ENCODE measurements at places on chromosomes 3 and 15.

DNA sequence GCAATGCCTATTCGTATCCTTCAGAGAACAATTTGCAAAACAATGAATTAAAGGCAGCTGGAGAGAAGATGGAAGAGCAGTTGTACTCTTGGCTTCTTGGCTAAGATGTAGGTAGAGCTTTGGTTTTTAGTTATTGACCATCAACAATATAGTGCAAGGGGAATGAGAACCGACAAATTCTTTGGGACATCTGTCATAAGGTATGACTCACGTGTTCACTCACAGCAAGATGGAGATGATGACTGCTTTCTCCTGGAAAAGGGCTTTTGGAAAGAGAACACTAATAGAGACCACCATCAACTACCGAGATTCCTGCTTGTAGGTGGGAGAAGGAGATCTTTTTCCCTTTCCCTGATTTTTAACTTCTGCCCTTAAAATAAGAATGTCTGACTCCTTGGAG lies 234.9 kb downstream of the NTRK3 start:
- no peak for DNase-seq

GRCh38 chr3:71252466-71252865 lies 331.1 kb downstream of the FOXP1 start:
- DNase-seq: no peak

GRCh38 chr3:100602506-100603444 lies 6.6 kb upstream of the ADGRG7 start:
- peak; percentile 6 for DNase-seq

GRCh38 chr15:90042766-90043529 lies 41.8 kb downstream of the ZNF710 start:
- DNase-seq: no peak

- DNase-seq: peak; percentile 54
These were observed 55.0 kb downstream of the TMEM44 start for GRCh38 chr3:194577986-194578905.

DNA sequence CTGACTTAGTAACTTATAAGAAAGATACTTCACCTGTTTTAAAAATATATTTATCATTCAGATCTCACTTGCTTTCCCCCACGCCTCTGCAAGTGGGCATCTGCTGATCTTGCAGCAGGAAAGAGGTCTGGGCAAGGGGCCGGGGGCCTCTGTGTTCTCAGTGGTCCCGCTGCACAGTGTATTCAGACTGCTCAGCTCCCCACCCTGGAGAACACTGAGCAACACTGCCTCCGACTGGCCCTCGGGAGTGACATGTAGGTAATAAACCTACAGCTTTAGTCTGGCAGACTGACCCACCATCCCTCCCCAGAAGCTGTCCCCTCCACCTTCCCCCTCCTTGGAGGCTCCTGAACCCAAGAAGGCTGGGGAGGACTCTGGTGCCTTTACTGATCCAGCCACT lies 43.8 kb downstream of the GABRB3 start:
- DNase-seq: no peak

GRCh38 chr3:195001961-195002861 lies 268.7 kb downstream of the XXYLT1 start:
- no peak for DNase-seq

DNA sequence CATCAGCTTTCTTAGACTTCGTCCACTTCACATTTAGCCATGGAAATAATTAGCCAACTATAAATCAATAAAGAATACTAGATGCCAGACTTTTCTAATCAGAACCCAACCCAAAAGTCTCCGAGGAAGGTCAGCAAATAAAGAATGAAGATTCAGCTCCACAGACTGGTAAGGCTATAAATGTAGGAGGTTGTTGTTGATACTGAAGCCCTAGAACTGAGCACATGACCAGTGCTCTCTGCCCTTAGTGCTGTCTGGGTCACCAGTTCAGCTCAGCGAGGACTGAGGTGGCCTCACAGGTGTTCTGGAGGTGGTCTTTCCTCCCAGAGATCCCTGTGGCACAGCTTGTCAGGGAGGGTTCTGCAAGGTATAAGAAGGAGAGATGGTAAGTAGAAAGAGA lies 20.9 kb upstream of the SLC28A2 start:
- no peak for DNase-seq

DNA sequence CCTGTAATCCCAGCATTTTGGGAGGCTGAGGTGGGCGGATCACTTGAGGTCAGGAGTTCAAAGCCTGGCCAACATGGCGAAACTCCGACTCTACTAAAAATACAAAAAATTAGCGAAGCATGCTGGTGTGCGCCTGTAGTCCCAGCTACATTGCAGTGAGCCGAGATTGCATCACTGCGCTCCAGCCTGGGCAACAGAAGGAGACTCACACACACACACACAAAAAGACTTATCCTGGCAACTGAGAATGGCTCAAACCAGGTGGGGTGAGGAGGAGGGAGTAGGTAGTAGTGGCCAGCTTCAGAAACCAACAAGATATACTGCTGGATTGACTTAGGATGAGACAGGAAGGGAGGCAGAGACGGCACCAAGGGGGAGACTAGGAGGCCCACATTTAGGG lies 53.4 kb upstream of the APEH start:
- DNase-seq: no peak

DNA sequence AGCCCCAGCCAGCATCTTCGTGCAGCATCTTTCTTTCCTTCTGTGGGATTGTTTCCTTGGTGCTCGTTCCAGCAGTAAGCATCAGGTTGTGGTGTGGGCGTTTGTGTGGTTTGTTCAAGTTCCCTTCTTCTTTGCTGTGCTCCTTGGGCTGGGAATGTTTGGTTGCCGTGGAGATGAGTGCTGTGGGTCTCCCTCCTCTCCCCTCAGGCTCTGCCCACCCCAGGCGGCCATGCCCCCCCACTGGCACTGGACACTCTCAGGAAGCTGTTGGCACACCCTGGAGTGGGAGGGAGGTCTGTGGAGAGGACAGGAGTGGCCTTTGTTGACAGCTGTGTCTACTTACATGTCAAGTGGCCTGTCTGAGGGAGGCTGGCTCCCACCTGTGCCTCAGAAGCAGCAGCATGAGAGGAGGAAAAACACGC lies 46.5 kb upstream of the SACM1L start:
- no peak for DNase-seq

DNA sequence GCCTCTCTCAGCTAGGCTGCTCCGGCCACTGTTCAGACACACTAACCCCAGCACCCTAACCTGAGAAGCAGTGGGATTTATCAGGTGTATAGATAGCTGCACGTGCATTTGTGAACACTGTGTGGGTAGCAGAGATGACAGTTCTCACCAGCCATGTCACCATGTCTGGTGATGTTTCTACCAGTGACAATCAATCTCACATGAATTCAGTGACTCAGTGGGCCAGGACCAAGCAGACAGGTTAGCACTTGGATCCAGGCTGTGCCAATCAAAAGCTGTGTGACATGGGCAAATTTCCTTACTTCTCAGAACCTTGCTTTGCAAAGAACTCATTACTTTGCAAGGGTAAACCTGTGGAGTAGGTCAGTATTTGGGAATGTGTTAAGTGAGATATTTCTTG lies 65.3 kb upstream of the GATM start:
- DNase-seq: no peak

DNA sequence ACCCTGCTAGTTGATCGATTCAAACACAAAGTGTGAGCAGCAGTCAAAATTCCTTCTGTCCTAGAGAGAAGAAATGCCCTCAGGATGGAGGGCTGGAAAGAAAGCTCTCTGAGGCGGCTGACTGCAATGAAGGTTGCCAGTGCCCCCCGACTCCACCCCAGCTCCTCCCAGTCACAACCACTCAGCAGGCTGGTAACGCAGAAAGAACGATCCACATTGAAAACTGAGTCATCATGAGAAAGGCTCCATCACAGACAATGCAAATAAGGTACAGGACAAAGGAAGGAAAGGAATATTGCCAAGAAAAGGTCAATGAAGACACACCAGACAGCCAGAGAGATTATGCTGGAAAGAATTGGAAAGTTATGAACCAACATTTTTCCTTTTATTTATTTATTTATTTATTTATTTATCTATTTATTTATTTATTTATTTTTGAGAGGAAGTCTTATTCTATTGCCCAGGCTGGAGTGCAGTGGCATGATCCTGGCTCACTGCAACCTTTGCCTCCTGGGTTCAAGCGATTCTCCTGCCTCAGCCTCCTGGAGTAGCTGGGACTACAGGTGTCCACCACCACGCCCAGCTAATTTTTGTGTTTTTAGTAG lies 17.4 kb upstream of the VGLL4 start:
- DNase-seq: no peak

- DNase-seq: no peak
These were observed 153.1 kb downstream of the LIPC start for GRCh38 chr15:58584789-58585461.

- no peak for DNase-seq
These were observed 76.2 kb downstream of the CEP63 start for GRCh38 chr3:134562055-134562454.

- DNase-seq: no peak
These were observed 57.4 kb upstream of the ABHD17C start for GRCh38 chr15:80637747-80638146.

GRCh38 chr3:40875581-40875980 lies 323.7 kb upstream of the CTNNB1 start:
- no peak for DNase-seq

- DNase-seq: no peak
These were observed 86.6 kb downstream of the FNDC3B start for GRCh38 chr3:172125963-172126457.

DNA sequence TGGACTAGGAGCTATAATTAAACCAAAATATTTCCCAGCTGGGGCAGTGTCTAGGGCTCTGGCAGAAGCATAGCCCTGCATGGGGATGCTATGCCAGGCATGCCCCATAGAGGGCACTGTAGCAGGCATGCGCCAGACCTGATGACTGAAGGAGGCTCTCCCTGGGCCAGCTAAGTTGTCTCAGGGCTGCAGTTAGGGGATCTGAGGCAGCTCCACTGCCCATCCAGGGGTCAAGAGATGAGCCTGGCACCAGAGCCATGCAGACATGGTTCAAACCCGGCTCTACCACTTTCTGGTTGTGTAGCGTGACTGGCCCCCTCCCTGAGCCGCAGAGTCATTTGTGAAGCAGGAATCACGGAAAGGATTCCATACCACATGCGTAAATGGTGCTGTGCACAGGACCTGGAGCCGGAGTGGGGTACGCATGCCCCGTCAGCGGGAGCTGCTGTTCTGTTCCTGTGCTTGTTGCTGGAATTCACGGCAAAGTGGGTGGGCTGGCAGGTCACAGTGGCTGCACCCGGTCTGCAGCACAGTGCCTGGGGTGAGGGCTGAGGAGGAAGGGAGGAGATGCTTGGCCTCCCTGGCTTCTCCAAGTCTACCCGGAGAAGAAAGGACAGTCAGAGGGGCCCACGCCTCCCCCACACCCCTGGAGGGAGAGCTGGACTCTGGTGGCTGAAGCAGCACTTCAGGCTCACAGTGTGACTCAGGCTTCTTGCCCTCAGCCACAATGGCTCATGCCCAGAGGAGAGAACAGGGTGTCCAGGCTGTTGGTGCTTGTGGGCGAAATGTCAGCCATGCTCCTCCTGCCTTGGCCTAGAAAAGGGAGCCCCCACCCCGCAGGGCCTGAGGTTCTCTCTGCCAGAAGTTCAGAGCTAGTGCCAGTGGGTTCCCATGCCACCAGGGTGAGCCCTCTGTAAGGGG lies 43.1 kb downstream of the DNASE1L3 start:
- peak; percentile 82 for DNase-seq

- DNase-seq: peak; percentile 94
These were observed at the start of gene DLEC1 for GRCh38 chr3:38039101-38039898. Gene DLEC1, plus strand, starts transcription at chr3:38039208. Its CDS starts 18 bp downstream, at chr3:38039226.

DNA sequence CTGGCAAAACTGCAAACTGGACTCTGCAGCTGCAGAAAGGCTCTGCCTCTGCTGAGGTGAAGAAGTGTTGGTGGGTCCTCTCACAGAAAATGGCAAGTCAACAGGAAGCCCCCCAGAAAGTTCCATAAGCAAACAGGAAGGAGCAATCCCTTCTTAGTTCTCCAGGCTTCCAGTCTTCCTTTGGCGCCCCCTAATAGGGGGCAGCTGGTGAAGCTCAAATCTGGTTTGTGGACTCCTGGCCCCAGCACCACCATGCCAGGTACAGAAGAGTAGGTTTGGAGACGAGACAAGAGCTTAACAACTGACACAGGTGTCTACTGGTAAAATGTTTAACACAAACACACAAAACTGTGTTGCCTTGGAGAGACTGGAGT lies 35.5 kb downstream of the LEO1 start:
- no peak for DNase-seq

DNA sequence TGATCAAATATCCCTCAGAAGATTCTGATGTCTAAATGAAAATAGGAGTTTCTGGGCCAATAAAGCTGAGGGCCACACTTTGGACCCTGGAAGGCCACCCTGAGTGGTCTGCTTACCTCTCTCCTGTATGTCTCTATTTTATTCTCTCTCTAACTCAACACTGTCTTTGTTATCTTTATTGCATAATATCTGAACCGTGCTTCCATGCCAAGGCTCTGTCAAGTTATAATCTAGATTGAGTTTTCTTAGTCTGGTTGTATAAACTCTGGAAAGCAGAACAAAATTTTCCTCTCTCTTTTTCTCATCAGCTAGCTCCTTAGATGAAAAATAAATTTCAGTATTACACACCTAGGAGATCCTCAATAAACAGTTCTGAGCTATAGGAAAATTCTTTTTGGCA lies 36.2 kb upstream of the ACTL6A start:
- no peak for DNase-seq

Measured in activated CD4-positive, alpha-beta T cell treated with anti-CD3 and anti-CD28 coated beads, Interleukin-2, Interleukin-6, amounts not matched to agents 100 ng/mL and 50 ng/mL, durations not matched to agents 16 hours and 8 hours (primary cell).